ENCODE measurements at places on chromosomes 6 and 20.
A peak's percentile ranks its signal among the peaks of the same experiment; 100 is the strongest.

DNA sequence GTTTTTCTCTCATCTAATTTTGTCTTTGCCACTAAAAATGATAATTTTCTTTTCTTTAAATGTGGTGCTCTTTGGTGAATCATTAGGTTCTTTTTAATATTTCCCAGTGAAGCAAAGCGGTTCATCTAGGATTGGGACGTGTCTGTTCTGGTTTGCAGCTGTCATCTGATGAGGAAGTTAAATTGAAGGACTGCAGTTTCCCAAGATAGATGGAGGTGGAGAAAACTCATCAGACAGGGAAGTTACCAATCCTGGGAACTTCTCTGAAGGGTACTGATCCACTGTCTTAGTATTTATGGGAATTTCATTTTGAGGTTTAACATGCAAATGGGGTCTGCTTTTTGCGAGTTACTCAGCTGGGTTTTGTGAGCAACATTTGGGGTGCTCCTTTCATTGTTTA is 2.4 kb upstream of the AARS2 start:
- no peak for DNase-seq

DNA sequence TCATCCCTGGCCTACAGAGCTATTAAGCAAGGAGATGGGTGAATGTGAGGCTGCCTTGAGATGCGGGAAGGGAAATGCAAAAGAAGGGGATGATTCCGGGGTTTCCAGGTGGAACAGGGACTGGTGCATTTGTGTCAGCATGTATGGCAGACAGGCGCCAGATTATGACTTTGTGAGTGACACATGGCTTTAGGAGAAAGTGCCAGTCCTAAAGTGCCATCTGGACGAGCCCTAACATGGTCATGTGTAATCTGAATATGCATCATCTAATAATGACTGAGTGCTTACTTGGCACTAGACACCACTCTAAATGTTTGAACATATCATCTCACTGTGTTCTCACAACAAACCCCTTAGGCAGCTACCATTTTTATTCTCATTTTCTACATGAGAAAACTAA is 195.0 kb upstream of the TSHZ2 start:
- DNase-seq, result no peak

- no peak for DNase-seq
Observed at GRCh38 chr6:35086636-35087360, 54.3 kb downstream of the TCP11 start.

DNA sequence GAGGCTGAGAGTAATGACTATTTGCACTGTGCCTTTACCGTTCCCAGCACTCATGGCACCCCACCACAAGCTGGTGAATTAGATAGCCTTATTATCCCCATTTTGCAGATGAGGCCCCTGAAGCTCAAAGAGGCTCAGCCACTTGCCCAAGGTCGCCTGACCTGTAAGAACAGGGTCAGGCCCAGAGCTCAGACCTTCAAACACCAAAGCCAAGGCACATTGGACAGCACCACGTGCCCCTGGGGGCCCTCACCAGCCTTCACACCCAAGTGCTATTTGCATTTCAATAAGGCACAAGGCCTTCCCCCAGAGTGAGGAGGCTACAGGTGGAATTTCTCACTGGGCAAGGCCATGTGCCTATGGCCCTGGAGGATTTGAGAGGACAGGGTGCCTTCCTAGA is 14.2 kb upstream of the C6orf132 start:
- no peak for DNase-seq

DNA sequence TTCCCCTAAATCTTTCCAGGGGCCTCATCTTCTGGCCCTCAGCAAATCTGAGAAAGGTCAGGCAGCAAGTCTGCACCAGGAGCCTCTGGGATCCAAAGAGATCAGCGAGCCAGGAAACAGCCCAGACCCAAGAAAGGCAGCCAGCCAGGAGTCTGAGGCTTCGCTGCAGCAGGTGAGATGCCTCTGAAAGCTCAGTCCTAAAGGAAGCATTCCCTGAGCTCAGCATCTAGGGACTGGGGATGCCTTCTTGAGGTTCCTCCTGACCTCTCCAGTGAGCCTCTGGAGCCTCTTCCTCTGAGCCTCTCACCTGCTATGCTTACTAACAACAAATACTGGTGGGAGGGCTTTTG is 118.8 kb upstream of the MAFB start:
- no peak for DNase-seq

- DNase-seq, result no peak
Observed at GRCh38 chr6:45476341-45476740, 98.6 kb upstream of the SUPT3H start.

DNA sequence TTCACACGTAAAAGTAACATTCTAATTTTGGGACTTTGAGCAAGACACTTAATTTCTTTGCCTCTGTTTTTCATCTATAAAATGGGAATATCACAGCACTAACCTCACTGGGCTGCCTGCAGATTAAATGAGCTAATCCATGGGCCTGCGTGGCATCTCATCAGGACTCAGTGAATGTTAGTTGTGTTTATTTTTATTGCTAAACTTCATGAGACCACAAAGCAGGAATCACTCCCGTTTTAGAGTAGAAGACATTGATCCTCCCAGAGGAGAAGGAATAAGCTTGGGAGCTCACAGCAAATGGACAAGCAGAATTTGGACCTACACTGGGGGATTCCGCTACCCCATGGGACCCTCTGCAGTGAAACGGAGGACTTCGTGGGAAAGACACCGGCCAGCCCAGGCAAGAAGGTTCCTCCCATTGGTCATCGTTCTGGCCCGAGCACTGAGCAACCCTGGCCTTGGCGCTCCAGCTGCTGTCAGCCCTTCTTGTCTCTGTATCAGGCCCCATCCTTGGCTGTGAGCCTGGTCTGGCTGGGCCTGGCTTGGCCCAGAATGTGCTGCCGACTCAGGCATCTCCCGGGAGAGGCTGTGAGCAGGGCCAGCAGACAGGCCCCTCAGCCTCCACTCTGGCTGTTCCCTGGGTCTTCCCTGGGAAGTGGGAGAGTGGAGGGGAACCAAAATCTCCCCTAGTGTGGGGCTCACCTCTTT is 79.8 kb downstream of the NFATC2 start:
- DNase-seq, result no peak

- no peak for DNase-seq
Observed at GRCh38 chr20:40148886-40149285, 540.1 kb downstream of the MAFB start.

GRCh38 chr20:44302026-44302669 is 8.9 kb downstream of the FITM2 start:
- no peak for DNase-seq

DNA sequence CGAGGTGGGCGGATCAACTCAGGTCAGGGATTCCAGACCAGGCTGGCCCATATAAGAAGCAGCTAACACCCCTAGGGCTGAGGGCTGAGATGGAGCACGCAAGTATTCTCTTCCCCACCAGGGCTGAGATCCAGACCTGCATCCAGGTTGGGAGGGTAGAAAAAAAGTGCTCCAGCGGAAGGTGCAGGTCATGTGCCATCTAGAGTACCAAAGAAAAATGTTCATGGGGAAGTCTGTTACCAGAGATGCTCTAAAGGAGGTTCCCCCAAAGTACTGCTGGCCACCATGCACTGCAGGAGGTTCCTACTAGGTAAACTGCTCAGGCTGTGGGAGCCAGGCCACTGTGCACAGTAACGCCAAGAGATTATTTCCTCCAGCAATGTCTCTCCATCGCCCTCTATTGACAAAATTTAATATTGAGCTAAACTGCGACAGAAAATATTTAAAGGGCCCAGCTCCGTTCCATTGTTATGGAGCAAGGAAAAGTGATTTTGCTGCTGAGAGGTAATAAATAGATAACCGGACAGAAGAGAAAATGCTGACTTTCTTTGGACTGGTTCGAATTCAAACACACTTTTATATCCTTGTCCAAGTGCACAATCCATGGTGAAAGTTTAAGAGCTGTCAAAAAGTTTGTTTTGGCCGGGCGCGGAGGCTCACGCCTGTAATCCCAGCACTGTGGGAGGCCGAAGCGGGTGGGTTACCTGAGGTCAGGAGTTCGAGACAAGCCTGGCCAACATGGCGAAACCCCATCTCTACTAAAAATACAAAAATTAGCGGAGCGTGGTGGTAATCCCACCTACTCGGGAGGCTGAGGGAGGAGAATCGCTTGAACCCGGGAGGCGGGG is 159.9 kb downstream of the OR2B2 start:
- DNase-seq, result peak; percentile 35

DNA sequence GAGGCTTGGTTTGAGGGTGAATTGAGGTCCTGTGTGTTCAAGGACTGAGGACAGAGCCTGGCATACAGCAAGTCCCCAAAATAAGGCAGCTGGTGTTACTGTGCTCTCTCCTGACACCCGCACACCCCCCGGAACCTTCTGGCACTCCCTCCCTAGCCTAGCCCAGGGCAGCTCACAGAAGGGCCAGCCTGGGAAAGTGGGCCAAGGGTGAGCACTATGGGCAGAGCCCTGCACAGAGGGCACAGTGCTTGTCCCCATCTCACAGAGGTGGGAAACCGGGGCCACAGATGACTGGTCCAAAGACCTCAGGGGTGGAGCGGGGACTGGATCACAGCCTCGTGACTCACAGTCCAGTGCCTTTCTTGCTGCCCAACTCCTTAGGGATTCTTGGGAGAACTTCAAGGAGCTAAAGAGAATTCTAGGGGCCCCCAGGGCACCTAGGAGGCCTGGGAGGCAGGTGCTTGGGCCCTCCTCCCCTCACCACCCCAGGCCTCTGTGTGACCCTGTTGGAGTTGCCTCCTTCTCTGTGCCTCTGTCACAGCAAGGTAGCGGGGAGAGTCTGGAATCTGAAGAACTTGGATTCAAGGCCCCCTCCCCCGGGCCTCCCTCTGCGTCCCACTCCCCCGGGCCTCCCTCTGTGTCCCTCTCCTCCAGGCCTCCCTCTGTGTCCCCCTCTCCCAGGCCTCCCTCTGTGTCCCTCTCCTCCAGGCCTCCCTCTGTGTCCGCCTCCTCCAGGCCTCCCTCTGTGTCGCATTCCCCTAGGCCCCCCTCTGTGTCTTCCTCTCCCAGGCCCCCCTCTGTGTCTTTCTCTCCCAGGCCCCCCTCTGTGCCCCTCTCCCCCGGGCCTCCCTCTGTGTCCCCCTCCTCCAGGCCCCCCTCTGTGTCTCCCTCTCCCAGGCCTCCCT is 13.5 kb downstream of the DLGAP4 start:
- no peak for DNase-seq

DNA sequence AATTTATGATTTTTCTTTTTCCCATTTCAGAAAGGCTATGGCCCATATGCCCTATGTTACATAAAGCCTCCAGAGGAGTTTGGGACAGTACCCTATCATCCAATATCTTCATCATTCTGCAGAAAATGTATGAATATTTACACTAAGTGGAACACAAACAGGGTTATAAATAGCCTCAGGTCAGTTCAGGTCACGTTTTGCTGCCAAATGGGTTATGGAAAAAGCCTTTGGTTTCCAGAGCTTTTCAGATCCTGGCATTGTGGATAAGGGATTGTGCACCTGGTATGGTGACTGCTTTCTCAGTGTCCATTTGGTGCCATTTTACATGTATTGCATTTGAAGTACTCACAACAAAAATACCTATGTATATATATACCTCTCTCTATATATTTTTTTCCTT is 29.4 kb downstream of the UTRN start:
- no peak for DNase-seq

DNA sequence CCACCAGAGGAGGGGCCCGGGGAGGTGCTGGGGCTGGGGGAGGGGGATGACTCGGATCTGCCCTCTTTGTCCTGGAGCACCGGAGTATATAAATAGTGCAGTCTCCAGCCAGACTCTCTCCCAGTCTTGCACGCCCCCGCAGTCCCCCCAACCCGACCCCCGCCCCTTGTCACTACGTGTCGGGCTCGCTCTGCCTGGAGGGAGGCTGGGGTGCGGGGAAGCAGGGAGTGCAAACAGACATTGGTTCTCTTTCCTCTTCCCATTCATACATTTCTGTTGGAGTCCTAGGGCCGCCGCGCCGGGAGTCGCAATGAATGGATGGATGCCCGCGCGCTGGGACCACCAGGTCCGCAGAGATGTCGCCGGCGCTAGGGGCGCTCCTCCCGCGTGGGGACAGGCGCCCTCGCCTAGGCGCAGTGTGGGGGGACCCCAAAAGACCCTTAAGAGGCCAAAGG is 179.3 kb downstream of the TBXT start:
- no peak for DNase-seq

DNA sequence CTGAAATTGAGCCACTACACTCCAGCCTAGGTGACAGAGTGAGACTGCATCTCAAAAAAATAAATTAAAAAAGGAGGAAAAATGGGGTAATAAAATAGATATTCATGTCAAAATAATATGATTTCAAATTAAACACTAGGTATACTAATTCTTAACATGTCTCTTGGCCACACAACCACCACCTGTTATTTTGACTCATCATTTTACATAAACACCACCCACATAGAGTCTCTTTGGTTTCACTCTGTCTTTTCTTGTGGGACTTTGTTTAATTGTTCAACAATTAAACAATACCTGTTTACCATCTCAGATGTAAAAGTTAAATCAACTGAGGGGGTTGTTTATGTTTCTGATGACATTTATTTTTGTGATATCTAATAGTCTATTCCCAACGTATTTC is 476.8 kb upstream of the ADGRB3 start:
- no peak for DNase-seq

DNA sequence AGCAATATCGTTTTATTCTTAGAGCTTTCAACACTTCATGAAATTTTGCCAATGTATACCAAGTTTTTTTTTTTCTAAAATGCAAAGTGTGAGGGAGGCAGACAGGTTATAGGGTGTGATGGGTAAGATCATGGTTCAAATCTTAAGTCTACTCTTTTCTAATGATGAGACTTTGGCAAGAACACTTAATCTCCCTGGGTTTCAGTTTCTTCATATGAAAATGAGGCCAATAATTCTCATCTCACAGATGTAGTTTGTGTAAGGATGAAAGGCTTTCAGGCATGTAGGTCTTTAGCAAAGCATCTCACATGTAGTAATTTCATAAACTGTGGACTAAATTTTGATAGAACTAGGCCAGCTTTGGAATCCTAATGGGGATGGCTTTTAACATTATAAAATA is 457.1 kb downstream of the QKI start:
- DNase-seq, result no peak

- DNase-seq, result no peak
Observed at GRCh38 chr20:5935384-5935783, 14.9 kb downstream of the TRMT6 start.

GRCh38 chr6:112851146-112851545 is 504.0 kb downstream of the RFPL4B start:
- no peak for DNase-seq

DNA sequence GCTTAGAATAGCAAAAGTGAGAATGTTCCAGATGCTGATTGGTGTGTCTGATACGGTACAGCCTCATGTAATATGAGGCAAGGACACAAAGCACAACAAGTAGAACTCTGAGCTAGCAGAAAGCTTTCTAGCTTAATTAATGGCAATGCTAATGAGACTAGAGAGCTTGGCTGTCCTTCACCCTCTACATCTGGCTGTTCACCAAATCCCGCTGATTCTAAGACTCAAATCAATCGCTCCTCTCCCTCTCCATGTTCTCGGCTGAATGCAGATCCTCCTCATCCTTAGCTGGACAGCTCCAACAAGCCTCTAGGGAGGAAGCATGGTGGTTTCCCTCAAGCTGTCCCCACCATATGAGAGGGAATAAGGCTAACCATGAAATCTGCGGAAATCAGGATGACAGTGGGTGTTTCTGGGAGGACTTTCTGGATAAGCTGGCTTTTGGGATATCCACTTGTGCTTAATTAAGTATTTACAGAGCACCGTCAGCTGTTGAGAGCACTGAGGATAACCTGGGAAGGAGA is 128.9 kb downstream of the FOXC1 start:
- DNase-seq, result no peak

Data from stimulated activated CD4-positive, alpha-beta T cell treated with anti-CD3 and anti-CD28 coated beads, Interleukin-1b, Interleukin-23, amount 100 ng/mL, for 48 hours (primary cell).